ENCODE measurements at places on chromosomes 6 and 20.

- no peak for DNase-seq
Measured at GRCh38 chr6:54427396-54427937, 119.2 kb downstream of the TINAG start.

GRCh38 chr20:53829255-53829723, 235.7 kb upstream of the ZNF217 start:
- peak; percentile 89 for DNase-seq

DNA sequence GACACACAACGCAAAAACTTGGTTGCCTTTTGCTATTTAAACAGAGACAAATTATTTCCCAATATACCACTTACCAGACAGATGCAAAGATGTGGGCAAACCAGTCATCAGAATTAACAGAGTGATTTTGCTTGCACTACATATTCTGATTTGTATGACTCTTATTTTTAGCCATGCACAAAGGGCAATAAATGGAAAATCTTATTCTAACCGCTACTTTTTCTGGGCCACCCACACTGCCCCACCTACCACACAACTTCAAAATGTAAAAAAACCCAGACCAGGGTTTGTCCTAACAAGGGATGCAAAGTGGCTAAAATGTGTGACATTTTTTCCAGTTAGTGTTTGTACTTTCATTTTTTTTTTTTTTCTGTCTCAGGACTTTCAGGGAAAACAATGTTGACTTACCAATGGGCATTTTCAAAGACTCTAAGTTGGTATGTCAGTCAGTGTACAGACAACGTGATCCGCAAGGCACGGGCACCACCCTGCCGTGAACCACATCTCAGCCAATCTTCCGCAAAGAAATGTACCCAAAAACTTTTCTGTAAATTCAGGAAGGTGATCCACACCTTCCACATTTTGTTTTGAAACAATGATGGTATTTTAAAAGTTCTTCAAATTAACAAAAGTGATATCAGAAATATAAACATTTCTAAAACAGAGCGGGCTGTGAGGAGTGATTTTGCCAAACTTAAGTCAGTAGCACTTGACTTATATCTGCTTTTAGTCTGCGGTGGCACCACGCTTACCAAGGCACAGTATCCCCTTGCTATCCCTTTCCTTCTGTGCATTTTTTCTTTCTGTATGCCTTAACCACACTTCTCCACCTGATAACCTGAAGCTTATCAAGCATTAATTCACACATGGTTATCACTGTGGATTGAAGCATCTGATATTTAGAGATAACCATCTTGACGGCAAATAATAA, 185.6 kb downstream of the GJA10 start:
- no peak for DNase-seq

DNA sequence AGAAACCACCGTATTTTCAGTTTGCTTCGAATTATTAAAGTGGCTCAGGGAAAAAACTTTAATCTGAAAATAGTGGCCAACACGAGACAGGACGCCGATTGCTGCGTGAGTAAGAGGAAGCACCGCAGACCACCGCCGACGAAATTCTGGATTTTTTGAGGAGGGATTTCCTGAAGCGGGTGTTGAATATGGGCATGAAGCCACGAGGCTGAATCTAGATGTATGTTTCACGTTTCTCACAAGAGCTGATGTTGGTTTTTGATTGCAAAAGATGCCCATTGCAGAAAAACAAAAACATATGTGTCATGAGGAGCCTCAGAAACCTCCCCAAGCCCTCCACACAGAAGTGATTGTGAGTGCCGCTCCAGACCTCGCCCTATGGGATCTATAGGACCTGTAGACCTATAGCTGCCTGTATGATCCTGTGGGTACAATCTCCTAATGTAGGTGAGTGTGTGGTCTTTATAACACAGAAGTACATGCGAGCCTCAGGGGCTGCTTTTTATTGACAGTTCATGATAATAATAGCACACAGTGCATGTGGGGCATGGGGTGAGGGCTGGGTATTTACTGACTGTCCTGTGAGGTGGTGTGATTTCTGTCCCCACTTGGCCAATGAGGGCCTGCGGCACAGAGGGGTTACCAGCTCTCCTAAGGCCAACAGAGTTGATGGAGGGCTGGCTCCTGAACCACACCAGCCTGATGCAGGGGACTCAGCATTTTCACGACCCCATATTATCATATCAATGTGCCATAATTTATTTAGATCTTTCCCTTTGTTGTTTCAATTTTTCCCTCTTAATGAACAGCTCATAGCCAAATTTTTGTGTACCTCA, 243.9 kb downstream of the DLL1 start:
- DNase-seq, result peak; percentile 96

GRCh38 chr6:24149296-24149695, 23.3 kb downstream of the NRSN1 start:
- DNase-seq, result no peak

GRCh38 chr6:22943327-22943726, 374.0 kb downstream of the HDGFL1 start:
- DNase-seq, result no peak

DNA sequence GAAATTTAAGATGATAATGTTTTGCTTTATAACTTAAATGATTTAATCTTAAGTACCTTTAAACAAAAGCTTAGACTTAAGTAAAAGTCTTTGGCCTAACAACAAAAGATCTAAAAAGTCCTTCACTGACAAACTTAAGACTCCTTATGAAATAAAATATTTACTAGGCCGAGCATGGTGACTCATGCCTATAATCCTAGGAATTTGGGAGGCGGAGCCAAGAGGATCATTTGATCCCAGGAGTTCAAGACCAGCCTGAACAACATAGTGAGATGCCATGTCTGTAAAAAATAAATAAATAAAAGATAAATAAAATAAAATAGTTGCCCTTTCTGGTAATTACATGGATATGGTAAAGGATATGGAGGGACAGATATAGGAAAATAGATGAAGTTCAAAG, 12.4 kb downstream of the KATNA1 start:
- no peak for DNase-seq

DNA sequence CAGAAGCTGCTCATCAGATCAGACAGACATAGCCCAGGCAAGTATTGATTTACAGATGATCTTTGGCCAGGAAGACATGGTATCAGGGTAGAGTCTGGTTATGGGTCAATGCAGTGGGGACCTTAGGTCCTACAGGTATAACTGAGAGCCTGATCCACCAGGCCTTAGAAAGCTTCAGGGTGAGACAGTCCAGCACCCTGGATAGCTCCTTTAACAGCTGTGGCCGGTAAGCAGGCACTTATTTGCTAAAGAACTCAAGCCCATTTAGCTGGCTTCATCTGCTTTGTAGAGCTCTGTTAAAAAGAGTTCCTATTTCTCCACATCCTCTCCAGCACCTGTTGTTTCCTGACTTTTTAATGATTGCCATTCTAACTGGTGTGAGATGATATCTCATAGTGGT, 39.6 kb downstream of the ESR1 start:
- no peak for DNase-seq

DNA sequence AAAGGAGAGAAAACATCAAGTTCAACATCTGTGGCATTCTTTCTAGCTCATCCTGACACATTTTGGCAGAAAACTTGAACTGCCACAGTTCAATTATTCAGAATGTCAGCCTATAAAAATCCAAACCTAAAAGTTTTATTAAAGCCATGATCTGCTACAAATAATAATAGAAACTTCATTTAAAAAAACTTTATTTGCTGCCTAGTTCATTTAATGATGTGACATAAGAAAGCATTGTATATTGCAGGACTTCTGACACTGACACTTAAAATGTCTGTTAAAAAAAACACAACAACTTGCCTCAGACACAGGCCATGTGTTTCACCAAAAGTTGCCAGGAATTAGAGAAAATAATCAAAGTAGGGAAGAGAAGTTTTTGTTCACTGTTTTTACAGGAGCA, 88.3 kb upstream of the HTR1E start:
- DNase-seq, result no peak

DNA sequence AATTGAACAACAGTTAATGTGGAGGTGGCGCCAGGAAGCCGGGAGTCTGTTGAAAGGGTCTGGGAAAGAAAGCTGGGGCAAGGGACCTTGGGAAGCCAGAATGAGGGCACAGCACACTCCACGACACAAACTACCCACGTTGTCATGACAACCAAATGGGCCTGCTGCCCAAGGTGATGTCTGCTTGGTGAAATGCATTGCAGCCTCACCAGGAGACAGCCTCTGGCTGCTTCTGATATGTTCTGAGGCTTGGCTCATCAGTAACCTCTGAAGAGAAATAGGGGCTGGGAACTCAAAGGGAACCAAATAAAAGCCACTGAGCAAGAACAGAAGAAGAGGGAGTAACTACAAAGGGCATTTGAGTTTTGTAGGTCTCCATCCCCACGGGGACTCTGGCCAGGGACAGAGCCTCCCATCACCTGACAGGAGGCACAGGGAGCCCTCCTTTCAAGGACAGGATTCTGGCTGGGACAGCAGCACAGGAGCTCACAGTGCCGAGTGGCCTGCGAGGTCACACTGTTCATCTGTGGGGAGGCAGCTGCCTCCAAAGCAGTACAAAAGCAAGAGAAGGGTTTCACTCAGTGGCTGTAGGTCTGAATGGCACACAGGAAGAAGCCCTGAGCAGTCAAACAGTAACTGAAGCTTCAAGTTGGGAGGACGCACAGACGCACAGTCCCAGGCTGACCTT, 44.6 kb upstream of the KCNK16 start:
- DNase-seq, result no peak

GRCh38 chr6:4295058-4295782, 159.8 kb upstream of the ECI2 start:
- DNase-seq, result no peak

GRCh38 chr20:5734602-5735001, 15.6 kb upstream of the SHLD1 start:
- DNase-seq, result no peak

DNA sequence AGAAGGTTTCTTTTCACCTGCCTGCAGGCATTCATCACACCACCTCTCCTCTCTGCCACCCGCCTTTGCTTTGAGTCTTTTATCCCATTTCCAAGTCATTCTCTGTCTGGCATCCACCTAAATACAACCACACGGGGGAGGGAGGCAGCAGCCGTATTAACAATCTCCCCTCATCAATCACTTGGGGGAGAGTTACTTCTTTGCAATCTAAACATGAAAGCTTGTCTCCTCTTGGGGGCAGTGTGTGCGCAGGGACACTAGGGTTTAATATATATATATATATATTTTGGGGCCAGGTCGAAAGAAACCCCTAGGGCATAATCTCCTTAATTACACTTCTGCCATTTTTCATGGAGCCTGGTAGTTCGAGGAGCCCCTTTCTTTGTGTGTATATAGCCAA, 214.5 kb downstream of the TSHZ2 start:
- DNase-seq, result no peak

DNA sequence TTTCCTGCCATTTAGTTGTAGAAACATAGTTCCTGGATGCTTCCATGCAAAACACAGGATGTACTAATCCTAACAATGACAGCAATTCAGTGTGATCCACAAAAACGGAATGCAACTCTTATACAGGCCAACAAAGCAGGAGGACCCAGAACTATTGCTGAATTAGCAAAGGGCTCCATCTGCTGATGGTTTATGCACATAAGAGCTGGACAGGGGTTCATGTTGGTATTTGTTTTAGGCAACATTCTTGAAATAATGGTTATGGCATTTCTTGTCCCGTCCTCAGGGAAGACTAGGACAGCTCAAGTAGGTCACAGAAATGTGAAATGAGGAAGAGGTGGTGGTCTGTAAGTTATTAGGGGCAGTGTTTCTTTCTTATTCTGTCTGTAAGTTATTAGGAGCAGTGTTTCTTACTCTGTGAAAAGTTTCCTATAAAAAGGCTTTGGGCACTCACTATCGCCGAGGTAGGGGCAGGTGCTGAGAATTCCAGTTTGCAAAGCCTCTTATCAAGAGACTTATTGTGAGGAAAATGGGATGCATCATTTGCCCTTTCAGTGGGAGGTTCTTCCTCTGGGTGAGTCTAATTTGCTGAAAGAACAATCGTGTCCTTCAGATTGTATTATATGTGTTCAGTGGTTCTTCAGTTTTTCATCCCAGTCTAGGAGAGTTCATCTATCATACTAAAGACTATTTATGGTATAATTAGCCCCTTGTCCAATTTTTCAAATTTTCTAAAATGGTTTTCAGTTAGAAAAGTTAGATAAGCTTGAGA, 171.1 kb downstream of the MCHR2 start:
- DNase-seq, result no peak

- peak; percentile 20 for DNase-seq
Measured at GRCh38 chr6:110233770-110234374, 53.6 kb downstream of the CDC40 start.

DNA sequence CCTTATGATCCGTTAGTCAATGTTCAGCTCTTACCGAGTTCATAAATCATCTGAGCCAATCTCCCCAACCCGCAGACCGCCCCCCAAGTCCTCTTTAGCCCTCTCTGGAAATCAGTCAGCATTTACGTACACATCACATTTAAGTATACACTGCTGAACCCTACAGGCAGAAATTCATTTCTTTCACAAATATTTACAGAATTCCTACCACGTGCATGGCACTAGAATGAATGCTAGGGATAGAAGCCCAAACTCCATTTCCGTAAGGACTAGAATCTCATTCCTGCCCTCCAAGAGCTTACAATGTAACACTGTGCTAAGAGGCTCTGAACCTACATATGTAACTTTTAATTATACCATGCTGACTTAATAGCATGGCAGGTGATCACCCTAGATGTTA, 1.8 kb downstream of the OSER1 start:
- DNase-seq, result no peak

GRCh38 chr6:113980937-113981554, 10.1 kb upstream of the HDAC2 start:
- DNase-seq, result peak; percentile 20

GRCh38 chr6:113697632-113698410, 159.3 kb upstream of the MARCKS start:
- peak; percentile 61 for DNase-seq

- no peak for DNase-seq
Measured at GRCh38 chr6:143205991-143206390, 145.3 kb downstream of the AIG1 start.

DNA sequence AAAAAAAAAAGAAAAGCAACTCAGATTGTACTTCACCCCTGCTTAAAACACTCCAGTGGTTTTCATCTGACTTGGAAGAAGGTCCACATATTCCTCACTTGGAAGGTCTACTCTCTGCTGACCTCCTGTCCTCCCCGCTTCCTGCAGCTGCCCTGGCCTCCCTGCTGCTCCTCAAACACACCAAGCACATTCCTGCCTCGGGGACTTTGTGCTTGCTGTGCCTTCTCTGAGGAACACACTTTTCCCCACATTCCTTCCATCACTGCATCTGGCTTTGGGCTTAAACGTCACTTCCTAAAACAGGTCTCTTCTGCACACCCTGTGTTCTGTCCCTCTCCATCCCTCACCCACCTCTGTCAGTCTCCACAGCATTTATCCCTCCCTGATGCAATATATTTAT, 4.9 kb upstream of the PDYN start:
- no peak for DNase-seq

GRCh38 chr6:167812088-167812487, 14.6 kb upstream of the AFDN start:
- no peak for DNase-seq

GRCh38 chr6:2816158-2816557, 25.5 kb downstream of the SERPINB1 start:
- DNase-seq, result no peak

- no peak for DNase-seq
Measured at GRCh38 chr6:145151624-145152023, 583.7 kb downstream of the EPM2A start.
